ENCODE measurements at places on chromosomes 4 and X. TPM values are rescaled to one million over a fixed set of nuclear protein-coding genes. Genes with fewer than 3 reads are reported as not detected.

The DGKK gene
- polyA plus RNA-seq: 0.04 TPM

The UPF3B gene
- polyA plus RNA-seq: 9.4 TPM

The HSD17B11 gene
- 48.1 TPM for polyA plus RNA-seq

The TMPRSS11D gene
- polyA plus RNA-seq: not detected

The CPLX1 gene
- polyA plus RNA-seq: 3.9 TPM

The EGFL6 gene
- polyA plus RNA-seq: 0.43 TPM

The PORCN gene
- 11.7 TPM for polyA plus RNA-seq

The APBB2 gene
- polyA plus RNA-seq: 13.4 TPM

The CDX4 gene
- polyA plus RNA-seq: not detected

The ZFP92 gene
- polyA plus RNA-seq: 0.47 TPM

The GDPD2 gene
- 2.5 TPM for polyA plus RNA-seq

GRCh38 chr4:108030332-108030731 lies 40.6 kb downstream of the HADH start:
- peak; percentile 54 for DNase-seq

DNA sequence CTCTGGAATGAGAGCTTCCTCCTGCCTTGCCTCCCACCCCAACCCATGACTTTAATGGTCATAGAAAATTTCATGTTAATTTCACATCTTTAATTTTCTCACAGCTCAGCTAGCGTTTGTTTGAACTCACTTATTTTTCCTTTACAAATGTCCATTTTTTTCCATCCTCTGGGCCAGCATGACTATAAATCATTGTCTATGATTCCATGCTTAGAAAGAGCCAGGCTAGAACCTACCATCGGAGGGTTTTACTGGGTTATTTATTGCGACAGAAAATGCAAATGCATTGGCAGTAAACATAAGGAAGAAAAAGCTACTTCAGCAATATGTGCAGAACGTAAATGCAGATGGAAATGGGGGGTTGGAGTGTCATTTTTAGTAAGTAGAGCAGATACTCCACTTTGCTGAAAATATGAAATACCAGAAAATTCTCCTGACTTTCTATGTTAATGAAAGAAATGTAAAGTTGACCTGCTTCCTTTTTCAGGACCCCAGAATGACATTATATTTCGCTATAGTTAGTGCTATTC lies 37.1 kb downstream of the LGI2 start:
- no peak for DNase-seq

DNA sequence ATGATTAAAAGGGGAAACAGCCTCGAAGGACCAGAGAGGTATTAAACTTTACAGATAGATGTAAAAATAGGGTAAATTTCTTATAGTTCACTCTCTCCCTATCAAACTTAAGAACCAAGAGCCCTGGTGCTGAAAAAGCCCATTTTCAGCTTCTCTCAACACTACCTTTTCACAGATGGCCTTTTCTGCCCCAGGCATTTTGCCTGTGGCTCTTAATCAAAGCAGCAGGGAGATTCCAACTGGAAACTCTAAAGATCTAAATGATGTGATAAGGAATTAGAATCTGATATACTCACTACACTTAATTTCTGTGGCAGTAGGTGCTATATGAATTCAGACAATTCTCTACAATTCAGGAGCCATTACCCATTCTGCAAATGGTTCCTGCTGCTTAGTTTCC lies 60.0 kb downstream of the AMMECR1 start:
- no peak for DNase-seq

DNA sequence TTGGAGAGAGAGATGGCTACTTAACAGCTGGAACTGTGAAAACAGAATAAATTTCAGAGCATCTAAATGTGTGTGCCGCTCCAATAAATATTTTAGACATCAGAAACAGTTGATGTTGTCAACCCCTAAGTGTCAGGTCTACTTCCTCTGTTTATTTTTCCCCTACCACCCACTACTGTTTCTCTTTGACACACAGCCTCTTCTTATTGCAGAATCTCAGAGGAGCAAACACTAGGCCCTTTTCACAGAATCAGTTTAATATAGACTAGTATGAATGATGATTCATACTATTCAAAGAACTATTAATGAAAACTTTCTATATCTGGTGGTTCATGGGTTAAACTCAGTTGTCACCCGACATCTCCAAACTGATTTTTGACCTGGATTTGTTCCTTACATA lies 33.9 kb downstream of the NAA11 start:
- no peak for DNase-seq

- DNase-seq: no peak
These were observed 37.2 kb downstream of the PCDH7 start for GRCh38 chr4:30757357-30757756.

- no peak for DNase-seq
These were observed 114.5 kb downstream of the GATB start for GRCh38 chr4:151646322-151646721.

- no peak for DNase-seq
These were observed 38.0 kb upstream of the TMPRSS11F start for GRCh38 chr4:68167706-68168105.

DNA sequence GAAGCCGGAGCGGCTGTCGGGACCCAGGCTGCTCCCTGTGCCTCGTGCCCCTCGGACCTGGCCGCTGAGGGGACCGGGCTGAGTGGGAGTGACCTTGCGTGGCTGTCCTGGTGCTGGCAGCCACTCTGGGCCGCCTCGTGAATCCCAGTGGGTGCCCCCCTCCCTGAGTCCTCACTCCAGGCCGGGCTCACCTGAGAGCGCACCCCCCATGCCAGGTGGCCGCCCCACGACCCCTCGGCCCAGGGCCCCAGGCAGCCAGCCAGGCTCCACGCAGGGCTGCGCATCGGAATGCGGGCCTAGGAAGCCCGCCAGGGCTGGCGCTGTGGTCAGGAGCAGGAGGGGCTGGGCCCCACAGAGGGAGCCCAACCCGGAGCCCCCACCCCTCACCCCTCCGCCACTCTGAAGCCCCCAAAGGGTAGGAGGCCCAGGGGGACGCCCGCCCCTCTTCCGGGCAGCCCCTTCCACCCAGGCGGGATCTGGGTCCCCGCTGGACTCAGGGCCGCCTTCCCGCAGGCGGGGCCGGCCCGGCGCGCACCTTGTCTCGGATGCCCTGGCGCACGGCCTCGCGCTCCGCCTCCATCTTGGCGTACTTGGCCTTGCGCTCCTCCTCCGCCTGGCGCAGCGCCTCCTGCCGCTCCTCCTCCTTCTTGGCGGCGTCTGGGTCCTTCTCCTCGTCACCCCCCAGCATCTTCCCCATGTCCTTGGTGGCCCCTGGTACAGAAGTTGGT lies 33.9 kb downstream of the CPLX1 start:
- peak; percentile 76 for DNase-seq

DNA sequence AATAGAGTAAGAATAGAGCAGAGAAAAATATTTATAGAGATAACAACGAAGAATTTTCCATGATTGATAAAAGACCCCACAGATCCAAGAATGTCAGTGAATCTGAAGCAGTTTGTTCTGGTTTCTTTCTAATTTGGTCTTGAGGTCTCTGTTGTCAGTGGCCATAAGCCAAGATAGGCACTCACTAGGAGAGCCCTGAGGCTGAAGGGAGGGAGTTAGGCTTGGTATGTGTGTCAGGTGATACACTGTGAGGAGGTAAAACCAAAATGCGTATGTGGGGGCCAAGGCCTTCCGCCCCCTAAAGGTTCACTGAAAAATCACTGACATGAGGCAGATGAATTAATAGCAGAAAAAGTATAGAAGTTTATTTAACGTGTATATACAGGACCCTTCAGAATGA lies 382.3 kb upstream of the HTR2C start:
- no peak for DNase-seq

GRCh38 chr4:128906581-128906980 lies 97.1 kb downstream of the JADE1 start:
- no peak for DNase-seq

DNA sequence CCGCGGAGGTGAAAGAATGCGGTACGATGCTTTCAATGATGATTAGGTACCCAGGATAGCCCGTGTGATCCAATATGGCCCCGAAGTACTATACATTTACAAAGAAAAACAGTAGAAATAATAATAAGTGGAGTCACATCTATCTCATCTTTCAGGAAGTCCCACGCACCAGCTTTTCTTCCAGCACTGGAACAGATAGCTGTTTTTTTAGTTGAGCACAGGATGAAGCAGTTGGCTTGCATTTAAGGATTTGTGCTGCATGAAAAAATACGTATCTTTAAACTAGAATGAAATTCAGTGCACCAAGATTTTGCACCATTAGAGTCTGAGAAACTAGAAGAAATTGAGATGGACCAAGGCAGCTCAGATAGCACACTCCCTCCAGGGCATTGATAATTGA lies 44.1 kb downstream of the SMIM20 start:
- no peak for DNase-seq

- DNase-seq: no peak
These were observed 237.3 kb upstream of the STS start for GRCh38 chrX:6910218-6910617.

DNA sequence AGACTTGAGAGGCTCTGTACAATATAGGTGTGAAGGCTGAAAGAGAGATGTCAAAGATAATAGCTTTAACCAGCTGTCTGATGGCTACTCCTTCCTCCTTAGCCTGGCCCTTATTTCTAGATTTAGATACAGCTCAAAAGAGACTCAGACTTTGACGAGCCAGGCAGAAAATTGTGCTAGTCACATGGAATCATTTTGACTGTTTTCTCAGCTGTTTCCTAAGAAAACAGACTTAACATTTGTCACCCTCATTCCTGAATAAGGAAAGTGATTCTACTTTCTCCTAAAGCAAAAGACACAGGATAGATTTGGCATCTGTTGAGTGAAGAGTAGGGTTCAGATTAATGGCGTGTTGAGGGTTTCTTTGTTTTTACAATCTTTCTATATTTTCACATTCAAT lies 340.7 kb downstream of the DHX15 start:
- DNase-seq: no peak

DNA sequence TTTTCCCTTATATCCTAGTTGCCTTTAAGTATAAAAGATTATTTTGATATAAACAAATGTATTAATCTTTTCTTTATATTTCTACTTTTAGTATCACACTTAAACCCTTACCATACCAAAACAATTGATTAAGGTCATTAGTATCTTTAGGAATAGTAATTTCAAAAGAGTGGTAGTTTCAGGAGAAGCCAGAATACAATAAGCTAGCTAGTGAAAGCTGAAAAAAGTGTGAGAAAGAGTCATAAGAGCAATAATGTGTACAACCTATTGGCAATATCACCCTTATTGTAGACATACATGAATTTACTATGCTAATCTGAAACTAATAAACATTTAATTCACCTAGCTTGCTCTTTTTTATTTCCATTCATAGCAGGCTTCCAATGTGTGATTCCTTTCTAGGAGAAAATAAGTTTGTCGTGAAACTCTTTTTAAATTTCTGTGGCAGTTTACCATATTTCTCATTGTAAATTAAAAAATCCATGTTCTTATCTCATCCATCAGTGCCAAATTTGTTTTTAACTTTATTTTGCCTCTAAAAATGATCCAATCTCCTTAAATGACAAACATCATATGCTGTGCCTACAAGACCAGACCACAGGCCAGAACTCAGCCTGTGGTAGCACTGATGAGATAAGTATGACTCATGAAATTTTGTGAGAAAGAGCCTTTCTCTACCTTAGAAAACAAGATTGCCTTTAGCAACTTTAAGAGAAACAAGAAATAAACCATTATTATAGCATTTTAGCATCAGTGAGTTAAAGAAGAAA lies 8.1 kb downstream of the NEK1 start:
- no peak for DNase-seq

DNA sequence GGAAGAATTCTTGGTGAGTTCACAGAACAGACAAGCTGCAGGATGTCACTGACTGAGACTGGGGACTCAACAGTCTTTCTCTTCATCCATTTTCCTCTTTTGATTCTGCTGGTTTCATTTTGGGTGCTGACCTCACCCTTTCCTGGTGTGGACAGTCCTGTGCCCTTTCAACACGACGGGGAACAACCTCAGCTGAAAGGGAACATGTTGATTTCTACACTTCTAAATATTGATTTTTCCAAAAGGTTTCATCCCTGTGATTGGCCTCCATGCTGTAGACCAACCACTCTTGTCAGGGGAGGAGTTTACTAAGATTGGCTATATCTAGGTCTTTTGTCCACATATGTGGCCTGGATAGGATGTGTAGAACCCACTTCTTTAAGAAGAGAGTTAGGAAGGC lies 91.8 kb downstream of the SLC4A4 start:
- no peak for DNase-seq

DNA sequence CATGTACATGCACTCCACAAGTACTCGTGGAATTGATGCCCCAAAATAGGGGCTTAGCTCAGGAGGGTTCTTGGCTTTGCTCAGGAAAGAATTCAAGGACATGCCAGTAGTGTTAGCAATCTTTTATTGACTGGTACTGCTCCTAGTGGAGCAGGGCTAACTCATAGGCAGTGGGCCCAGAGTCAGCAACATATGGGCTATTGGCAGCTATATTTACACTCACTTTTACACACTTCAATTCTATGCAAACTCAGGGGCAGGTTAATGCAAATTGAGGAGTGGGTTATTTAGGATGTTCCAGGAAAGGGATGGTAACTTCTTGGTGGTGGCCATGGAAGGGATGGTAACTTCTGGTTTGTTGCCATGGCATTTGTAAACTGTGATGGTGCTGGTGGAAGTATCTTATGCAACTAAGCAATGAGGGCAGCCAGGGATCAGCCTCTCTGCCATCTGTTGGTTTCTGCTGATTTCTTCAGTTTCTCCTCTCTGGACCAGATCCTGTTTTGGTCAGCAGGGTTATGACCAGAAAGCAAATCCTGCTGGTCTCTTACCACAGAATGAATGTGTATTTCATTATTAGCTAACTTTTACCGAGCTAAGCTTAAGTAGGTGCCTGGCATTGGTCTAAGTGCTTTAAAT lies 69.2 kb upstream of the FAT1 start:
- no peak for DNase-seq

GRCh38 chr4:3873408-3874027 lies 107.3 kb downstream of the ADRA2C start:
- no peak for DNase-seq

GRCh38 chr4:7703688-7704087 lies 236.0 kb downstream of the AFAP1 start:
- no peak for DNase-seq

DNA sequence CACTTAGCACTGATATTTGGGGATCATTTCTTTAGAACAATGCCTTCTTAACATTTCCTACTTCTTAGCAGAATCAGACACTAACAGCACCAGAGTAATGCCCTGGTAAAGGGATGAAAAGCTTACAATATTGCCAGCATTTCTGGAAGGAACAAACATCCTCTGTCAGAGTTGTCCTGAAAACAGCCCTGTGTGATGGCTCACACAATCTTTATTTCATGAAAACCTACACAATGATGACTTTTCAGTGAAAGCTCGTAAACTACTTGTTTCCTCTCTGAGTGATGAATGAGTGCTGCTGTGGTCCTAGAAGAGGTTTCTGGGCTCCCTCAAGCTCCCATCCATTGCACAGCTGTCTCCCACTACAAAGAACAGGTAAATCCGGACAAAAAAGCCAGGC lies 52.8 kb downstream of the GPC4 start:
- DNase-seq: no peak

GRCh38 chr4:124712372-124713184 lies at the start of gene ANKRD50:
ANKRD50 (minus strand) TSS chr4:124712732; CDS start chr4:124710511, 2,221 bp downstream.
- peak; percentile 96 for DNase-seq

GRCh38 chrX:1378306-1378759 lies 13.6 kb downstream of the SLC25A6 start:
- no peak for DNase-seq

- no peak for DNase-seq
These were observed 55.0 kb upstream of the PRDM5 start for GRCh38 chr4:120977435-120977997.

GRCh38 chr4:1682860-1683259 lies 1.3 kb downstream of the FAM53A start:
- DNase-seq: no peak
